WTC11 (cell line): ENCODE measurements at places on chromosomes 6 and 20.

DNA sequence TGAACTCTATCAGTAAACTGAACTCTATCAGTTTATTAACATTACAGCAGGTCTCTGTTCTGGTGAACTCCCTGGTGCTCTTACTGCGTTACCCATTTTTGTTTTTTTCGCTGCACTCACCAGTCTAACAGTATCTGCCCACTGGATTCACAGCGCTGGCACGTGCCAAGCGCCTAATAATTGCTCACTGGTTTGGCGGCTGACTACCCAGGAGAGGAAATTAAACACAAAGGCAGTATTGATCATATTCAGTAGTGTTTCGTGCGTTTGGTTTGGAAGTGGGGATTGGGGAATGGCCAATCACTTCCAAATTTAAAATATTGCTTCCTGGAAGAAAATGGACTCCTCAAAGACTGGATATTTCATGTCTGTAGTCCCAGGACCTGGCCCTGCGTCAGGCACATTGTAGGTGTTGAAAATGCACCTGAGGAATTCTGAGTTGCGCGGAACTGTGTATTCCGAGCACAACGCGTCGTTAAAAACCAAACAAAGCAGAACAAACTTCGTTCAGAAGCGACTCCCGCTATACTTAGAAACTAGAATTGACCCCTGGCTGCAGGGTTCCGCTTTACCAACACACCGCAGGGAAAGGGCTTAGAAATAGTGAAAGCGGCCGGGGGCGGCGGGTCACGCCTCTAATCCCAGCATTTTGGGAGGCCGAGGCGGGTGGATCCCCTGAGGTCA lies 1.1 kb upstream of the RPS12 start:
- peak; percentile 33 for DNase-seq

GRCh38 chr20:51938559-51939258 lies 136.4 kb upstream of the SALL4 start:
- no peak for DNase-seq

GRCh38 chr6:34837528-34837927 lies 45.6 kb downstream of the BLTP3A start:
- no peak for DNase-seq

DNA sequence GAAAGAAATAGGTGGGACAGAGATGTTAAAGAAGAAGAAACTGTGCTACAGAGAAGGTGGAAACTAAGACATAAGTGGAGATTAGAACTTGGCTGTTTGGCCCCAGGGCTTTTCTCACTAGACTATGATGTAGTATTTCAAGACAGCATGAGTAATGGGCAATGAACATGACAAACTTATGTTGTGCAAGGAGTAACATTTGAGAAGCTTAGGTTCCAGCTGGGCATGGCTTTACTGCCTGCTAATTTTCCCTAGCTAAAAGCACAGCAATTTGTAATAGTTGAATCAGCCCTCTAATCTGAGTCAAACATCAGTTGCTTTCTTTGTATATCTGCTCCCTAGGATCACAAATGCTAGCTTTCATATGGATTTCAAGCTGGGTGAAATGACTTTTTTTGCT lies 294.3 kb upstream of the BMP2 start:
- no peak for DNase-seq

GRCh38 chr6:155872961-155873360 lies 417.3 kb upstream of the NOX3 start:
- DNase-seq = no peak

- DNase-seq = no peak
These were observed 10.4 kb upstream of the TRIB3 start for GRCh38 chr20:370151-370600.

DNA sequence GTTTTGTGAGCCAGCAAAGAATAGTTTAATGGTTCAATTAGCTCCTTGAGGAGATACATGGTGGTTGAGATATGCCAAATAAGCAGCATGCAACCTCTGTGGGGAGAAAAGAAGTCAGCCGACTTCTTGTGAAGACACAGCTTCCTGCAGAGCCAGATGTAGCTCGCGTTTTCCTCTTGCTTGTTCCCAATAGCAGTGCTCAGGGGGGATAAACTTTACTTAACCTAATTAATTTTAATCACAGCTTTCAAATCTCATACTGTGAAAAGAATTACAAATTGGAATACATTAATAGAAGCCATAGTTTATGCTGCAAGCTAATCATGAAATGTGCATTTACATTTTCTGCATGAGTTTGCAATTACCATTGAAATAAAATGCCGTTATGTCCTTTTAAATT lies 106.2 kb downstream of the MAP3K7 start:
- DNase-seq = no peak

DNA sequence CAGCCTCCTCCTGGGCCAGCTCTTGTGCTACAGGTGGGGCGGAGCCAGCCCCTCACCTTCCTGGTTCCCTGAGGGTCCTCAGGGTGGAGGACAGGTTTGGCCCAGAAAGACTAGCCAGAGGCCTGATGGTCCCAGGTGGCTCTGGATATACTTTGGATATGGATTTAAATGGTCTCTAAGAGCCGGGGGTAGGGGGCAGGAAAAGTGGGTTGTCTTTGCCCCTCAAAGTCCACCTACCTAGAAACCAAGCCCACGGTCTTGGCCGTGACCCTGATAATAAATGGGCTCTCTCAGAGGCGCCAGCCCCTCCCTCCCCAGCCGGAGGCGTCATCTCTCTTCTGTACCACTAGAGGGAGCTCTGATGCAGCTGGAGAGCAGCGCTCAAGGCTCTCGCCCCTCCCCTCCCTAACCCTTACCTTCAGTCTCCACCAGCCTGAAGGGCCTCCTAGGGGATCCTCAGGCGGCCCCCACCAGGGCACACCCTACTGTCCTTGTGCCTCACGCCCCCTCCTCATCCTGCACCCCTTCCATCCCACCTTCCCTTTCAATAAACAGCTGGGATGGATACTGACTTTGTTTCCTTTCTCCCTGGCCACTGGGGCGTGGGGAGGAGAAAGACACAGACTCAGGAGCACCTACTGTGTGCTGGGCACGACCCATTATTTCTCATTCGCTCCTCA lies 7.5 kb downstream of the NRSN2 start:
- DNase-seq = peak; percentile 84

GRCh38 chr6:27684264-27685211 lies 211.6 kb upstream of the ZNF184 start:
- peak; percentile 85 for DNase-seq

- no peak for DNase-seq
These were observed 388.3 kb upstream of the RNF217 start for GRCh38 chr6:124573953-124574352.

DNA sequence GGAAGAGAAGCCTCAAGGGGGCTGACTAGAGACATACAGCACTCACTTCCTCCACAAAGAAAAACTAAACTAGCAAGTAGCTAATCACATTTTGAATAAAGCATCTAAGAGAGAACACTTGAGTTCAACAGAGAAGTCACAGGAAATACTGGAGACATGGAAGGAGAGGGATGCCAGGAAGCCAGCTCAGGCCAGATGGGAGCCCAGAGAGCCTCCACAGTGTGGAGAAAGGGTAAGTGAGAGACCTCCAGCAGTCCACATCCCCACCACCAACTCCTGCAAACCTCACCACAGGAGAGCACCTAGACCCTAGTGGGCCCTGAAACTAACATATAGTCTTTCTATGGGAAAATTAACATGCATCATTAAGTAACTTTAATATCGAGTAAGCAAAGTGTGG lies 79.2 kb downstream of the EPM2A start:
- no peak for DNase-seq

DNA sequence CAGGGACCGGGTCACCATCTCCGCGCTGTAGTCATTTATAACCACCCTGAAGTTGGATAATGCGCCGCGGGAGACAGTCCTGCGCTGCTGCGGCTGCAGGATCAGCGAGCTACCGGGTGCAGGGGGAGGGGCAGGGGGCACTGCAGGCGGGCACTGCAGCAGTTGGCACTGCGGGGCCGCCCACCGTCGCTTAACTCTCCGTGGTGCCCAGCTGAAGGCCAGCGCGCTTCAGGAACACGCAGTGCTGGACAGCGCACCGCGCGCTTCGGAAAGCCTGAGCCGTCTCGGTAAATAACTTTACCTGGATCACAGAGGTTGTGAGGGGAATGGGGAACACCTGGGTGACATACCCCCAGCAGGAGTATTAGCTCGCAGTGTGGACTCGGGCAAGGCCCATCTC lies 12.4 kb upstream of the LRFN2 start:
- no peak for DNase-seq

DNA sequence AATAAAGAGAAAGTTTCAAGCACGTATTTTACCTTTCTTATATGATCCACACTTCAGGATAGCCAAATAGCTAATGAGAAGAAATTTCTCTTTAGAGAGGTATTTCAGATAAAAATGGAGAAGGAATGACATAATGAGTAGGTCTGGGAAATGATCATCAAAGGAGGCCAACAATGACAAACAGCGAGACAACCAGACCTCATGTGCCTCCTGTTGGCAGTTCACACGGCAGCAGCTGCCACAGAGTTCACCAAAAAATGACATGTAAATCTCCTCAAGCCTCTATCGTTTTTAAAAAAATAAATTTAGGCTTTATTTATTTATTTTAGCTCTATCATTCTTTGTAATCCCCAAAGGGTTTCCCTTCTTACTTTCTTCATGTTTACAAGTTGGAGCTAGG lies 47.7 kb downstream of the SLC2A12 start:
- no peak for DNase-seq

GRCh38 chr20:10513931-10514575 lies 78.9 kb downstream of the SLX4IP start:
- DNase-seq = no peak

DNA sequence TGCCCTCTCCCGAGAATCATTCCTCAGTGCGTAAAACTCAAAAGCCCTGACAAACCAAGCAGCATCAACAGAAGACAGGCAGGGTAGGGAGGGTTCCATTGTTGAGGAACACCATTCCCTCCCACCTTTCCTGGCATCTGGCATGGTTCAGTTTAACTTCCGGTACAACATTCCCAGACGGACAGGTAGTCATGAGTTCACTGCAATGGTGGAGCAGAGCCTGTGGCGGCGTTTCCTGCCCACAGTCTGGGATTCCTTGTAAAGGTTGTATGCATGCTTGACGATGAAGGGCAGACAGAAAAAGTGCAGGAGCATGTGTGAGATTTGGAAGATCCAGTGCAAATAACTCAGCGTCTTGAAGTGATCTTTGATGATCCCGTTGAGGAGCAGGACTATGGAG lies 42.3 kb downstream of the PIM1 start:
- DNase-seq = no peak

DNA sequence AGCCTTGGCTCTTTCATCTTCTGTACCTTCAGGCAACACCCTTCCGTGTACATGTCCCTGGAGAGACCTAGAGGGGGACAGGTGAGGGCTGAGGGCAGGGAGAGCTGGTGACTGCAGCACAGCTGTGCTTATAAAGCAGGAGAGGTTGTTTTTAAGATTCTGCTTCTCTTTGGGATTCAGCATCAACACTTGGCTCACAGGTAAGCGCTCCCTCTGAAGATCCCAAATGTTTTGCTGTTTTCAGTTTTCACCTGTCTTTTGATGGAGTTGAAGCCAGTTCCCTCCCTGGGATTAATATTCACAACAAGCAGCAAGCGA lies 19.4 kb upstream of the TRAF3IP2 start:
- no peak for DNase-seq

GRCh38 chr6:52877786-52878185 lies 31.7 kb downstream of the GSTA3 start:
- no peak for DNase-seq

DNA sequence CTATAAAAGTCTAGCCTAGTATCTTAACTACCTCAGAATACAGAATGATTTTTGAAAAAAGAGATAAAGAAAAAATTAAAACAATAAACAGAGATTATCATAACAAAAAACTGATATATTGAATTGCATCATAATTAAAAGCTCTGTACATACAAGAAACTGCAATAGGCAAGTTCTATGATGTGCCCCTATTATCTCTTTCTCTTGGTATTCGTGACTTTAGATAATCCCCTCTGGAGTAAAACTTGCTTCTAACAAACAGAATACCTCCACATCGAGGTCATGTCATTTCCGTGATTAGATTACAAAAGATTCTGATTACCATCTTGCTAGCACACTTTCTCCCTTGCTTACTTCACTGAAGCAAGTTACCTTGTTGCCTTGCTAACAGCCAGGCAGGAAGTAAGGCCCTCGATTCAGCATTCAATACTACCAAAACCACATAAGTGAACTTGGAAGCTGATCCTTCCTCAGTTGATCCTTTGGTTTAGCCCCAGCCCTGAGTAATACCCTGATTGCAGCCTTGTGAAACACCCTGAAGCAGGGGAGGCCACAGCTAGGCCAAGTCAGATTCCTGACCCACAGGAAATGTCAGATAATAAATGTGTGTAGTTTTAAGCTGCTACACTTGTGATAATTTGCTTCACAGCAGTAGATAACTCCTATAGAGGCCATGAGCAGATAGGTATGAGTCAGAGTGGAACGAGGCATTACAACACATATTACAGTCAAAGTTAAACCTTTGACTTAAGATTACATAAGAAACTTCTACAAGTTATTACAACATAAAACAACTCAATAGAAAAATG lies 53.7 kb upstream of the TMX4 start:
- DNase-seq = no peak

DNA sequence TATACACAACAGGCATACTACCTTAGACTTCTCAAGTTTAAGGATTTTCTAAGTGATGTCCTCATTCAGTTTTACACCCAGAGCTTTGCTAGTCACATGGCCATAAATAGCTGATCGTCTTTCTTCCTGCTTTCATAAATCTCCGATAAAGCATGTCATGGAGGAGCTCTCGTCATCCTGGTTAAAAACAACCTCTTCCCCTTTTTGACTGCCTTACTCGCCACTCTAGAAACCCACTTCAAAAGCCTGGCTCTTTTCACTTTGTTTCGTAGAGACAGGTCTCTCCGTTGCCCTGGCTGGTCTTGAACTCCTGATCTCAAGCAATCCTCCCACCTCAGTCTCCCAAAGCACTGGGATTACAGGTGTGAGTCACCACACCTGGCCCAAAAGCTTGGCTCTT lies 67.0 kb upstream of the SMIM29 start:
- no peak for DNase-seq

- DNase-seq = no peak
These were observed 26.7 kb downstream of the DIDO1 start for GRCh38 chr20:62899633-62900051.

DNA sequence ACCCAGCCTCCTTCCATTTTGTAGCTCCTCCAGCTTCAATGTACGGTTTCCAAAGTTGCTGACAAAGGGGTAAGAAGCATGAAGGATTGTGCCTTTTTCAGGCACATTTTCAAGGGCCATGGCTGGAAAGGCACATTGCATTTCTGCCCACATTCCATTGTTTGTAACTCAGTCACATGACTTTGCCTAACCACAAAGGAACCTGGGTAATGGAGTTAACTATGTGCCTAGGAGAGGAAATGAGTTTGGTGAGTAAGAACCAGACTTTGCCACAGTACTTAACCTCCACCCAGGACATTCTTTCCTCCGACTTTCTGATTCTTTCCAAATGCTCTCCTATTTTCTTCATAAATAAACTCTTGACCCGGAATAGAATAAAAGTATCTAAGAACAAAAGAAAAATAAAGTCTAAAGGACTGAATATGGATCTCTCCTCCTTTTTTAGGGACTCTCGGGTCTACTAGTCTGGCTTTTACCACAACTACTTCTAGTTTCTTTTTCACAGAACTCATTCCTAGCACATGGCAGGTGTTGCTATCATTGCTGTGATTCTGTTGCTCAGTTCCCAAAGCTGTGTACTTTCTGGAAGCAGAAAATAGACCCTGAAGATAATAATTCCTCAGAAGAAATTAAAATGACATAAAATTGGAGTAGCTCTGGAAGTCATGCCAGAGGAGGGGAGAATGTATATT lies 81.5 kb upstream of the ISM1 start:
- DNase-seq = no peak

GRCh38 chr6:90044833-90045381 lies 150.6 kb downstream of the GJA10 start:
- no peak for DNase-seq
